ENCODE measurements at places on chromosomes 5 and 9.

GRCh38 chr5:169724303-169725087 is 87.4 kb downstream of the DOCK2 start:
- DNase-seq, result no peak

DNA sequence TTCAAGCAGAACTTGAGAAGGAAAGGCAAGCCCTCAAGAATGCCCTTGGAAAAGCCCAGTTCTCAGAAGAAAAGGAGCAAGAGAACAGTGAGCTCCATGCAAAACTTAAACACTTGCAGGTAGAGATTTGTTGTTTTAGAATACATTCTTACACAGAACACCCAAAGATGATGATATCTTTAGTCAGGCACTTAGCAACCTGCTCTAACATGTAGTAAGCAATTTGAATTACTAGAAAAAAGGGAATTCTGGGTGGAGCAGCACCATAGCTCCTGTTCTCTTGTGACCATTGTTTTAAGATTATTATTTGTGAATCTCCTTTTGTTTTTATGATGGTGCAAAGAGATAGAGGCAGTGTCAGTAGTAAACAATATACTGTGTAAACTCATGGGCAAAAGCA is 63.1 kb downstream of the RAB14 start:
- no peak for DNase-seq

- no peak for DNase-seq
Observed at GRCh38 chr9:136939996-136940525, 4.5 kb downstream of the FBXW5 start.

GRCh38 chr9:89483592-89484474 is 14.1 kb downstream of the SEMA4D start:
- DNase-seq, result no peak

DNA sequence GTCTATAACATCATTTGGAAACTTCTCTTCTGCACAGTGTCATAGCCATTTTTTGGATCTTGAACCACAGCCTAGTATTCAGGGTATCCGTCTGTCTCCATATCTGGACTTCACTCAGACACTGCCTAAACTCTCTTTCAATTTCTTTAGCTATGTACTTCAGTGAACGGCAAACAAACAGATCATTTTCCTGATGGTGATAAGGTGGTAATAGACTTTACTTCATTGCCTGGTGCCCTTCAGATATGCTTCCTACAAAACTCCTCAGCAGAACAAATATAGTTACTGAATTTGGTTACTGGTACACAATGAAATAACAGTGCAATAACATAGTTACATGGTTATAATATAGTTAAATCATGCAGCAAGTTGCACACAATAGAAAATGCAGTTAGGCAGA is 348.2 kb downstream of the ZSWIM6 start:
- no peak for DNase-seq

- no peak for DNase-seq
Observed at GRCh38 chr5:149114403-149115312, 26.6 kb upstream of the ABLIM3 start.

DNA sequence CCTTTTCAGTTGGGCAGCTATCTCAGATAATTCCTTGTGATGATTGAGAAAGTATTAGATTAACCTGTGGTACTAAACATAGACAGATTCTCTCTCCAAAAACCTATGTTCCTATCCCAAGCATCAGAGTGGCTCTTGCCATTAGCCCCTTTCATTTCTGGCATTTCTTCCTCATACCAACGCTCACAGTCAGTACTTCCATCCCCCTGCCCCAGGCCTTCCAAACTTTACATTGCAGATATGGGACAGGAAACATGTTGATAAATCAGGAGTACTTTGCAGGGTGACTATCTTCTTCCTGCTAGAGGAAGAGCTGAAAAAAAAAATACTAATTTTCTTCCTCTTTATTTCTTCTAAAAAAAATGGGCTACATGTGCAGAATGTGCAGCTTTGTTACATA is 442.6 kb upstream of the RGMB start:
- DNase-seq, result no peak

DNA sequence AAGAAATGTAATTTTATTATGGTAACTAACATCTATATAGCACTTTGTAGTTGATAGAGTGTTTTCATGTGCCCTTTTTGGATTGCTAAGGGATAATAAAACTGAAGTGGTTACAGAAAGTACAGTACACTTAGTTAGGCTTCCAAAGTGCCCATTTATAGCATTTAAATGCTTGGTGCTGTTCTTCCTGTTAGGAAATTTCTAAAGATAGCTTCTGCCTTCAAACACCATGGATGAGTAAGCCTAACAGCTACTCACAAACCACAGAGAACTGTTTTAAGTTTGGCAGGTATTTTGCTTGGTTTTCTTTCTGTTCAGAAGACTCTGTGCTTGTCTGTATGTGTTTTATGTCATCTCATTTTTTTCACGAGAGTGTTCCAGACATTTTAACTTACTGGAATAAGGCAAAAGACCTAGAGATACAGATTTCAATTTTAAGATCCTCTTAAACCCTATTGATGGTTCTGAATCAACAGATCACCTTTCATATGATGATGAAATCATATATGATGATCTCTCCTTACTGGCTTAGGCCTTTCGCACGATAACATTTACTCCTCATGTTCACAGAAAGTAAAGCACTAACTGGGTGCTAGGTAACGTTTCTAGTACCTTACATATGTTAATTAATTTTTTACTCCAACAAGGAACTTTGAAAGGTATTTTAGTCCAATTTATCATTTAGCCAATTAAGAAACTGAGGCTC is 4.4 kb downstream of the RIMOC1 start:
- no peak for DNase-seq

GRCh38 chr5:1281038-1281882 is 13.6 kb downstream of the TERT start:
- no peak for DNase-seq

DNA sequence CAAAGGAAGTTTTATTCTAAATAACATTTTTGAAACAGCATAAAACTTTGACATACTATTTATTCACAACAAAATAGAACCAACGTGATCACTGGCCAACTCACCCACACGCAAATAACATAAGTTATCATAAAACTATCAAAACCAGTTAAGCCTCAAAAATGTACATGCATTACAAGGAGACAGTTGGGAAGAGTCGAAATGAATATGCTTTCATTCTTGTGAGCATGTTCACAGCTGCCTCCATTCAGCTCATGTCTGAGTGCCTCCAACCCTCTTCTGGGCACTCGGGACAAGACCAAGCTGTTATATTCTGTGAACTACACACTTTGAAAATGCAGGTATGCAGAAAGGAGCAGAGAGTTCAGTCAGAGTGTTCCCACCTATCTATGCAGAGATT is 284.9 kb downstream of the BNC2 start:
- DNase-seq, result no peak

GRCh38 chr5:149697001-149697400 is 33.1 kb upstream of the PPARGC1B start:
- DNase-seq, result no peak

GRCh38 chr5:6194906-6195612 is 183.3 kb downstream of the MED10 start:
- no peak for DNase-seq

DNA sequence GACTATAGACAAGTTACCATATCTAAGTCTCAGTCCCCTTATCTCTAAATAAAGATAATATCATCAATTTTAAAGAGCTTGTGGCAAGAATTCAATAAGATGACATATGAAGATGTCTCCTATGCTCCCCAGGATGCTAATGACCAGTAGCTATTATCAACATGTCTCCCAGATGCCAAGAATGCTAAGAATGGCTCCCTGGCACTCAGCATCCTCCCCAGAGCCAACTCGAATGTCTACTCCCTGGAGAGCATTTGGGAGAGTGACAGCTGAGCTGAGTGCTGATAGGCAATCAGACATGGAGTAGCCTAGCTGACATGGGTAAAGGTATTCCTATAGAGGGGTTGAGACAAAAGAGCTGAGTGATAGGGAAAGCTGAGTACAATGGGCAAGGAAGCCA is 15.9 kb downstream of the P4HA2 start:
- no peak for DNase-seq

DNA sequence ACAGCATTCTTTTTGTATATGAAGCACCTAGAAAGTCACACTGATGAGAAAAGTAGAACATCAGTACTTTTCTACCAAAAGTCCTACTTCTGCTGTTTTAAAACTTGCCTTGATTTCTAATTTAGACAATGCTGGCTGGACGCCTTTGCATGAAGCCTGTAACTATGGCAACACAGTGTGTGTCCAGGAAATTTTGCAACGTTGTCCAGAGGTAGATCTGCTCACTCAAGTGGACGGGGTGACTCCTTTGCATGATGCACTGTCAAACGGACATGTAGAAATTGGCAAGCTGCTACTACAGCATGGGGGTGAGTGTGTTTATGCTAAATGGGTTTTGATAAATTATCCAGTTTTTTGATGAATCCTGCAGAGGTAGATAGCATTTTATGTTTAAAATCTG is 73.5 kb downstream of the SLF1 start:
- no peak for DNase-seq

- peak; percentile 63 for DNase-seq
Observed at GRCh38 chr5:42992088-42992879, 47.8 kb downstream of the ANXA2R start.

Measured in stimulated activated CD8-positive, alpha-beta memory T cell treated with anti-CD3 and anti-CD28 coated beads, Interleukin-2, amount 100 ng/mL, for 48 hours (primary cell).